ENCODE measurements at places on chromosomes 5 and 9.

DNA sequence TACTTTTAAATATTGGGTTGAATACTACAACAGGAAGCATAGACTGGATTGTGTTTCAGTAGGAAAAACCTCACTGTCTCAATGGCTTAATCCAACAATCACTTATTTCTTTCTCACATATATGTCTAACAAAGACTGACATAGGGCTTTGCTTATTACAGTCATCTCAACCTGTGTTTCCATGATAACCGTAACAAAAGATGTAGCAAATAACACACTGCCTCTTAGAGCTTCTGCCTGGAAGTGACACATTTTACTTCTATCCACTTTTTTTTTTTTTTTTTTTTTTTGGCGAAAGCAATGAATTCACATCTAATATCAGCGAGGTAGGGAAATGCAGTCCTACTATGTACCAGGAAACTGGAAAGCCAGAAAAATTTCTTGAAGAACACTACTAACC is 204.9 kb upstream of the CDKN2B start:
- no peak for DNase-seq

DNA sequence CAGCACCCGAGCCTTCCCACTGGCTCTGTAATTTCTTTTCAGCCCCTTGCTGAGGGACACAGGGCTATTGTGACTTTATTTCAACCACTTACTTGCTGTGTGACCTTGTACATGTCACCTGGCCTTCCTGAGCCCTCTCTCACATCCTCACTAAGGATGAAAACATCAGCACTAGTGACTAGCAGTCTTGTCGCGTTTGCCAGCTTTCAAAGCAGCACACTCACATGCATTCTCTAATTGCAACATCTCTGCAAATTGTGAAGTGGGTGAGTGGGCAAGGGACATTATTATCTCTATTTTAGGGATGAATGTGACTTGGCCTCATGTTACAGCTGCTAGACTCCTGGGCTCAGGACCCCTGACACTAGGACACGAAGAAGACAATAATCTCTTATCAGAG is 144.5 kb downstream of the SEC61B start:
- DNase-seq = no peak

- DNase-seq = peak; percentile 37
These were observed 2.5 kb upstream of the DBH start for GRCh38 chr9:133633681-133634080.

DNA sequence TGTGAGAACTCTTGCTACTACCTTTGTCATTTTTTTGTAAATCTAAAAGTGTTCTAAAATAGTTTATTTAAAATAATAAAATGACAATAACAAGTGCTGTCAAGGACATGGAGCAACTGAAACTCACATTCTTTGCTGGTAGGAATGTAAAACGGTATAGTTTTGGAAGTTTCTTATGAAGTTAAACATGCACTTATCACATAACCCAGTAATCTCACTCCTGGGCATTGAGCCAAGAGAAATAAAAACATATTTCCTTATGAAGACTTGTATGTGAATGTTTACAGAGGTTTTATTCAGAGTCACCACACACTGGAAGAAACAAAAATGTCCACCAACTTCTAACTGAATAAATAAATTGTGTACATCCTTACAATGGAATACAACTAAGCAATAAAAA is 46.0 kb upstream of the COL15A1 start:
- no peak for DNase-seq

DNA sequence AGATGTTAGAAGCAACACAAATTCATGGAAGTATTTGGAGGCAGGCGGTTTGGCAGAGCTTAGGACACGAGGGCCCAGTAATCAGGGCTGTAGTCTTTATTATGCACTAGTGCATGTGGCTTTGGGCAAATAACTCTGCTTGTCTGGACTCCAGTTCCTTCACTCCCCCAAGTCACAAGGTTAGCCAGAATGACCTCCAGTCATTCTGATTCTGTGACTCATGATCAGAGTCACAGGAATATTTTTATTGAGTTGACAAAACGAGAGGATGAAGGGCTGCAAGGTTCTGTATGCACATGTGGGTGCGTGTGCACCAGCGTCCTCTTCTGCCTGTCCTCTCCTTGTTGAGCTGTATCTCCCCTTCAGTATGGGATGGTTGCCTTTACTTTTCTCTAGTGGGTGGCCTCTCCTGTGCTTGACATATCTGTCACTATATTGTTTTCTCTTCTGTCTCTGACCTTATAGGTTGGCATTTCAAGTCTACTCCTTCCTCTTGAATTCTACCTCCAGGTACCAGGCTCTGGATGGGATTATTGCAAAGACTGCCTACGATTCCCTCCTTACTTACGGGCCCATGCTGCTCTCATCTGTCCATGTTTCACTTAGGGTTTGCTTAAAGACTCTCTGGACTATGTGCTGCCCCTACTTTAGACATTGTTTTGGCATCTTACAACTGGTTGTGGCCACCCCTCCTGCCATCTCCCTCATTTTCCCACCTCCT is 94.6 kb downstream of the KDM4C start:
- DNase-seq = no peak

DNA sequence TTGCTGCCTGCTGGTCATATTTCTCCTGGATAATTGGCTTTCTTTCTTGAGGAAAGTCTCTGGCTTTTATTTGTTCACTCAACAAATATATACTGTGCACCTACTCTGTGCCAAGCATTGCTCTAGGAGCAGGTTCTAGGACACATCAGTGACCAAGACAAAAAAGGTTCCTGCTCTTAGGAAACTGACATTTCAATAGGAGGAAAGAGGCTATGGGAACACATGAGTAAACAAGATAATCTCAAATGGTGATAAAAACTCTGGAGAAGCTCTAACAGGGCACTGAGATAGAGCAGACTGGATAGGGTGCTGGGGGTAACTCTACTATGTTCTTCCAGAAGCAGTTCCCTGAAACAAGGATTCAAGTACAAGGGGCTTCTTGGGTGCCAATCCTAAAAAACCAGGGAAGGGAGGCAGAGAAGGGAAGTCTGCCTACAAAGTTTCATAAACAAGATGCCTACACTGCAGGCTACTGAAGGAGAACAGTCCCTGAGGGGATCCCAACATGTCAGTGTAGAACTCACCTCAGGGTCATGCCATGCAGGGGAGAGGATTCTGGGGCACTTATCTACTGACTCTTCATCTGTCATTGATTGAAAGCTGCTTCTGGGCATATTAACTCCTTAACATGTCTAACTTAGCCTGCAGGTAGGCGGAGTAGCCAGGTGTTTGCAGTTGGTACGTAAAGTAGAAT is 181.3 kb downstream of the GRIA1 start:
- no peak for DNase-seq

DNA sequence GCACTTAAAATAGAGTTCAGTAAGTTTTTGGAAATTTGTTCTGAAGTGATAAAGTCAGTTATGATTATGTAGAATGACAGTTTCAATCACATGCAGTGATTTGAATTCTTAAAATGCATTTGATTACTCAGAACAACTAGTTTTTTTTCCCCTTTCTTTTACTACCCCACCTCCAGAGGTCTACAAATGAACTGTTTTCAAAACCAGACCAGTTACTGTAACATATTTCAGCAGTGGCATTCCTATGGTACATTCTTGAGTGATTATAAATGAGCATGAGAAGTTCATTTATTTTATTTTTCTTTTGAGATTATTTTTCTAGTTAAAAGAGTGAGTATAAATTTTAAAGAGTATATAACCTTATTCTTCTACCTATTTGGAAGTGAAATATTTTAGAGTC is 71.6 kb downstream of the NNT start:
- DNase-seq = no peak

- DNase-seq = no peak
These were observed 42.5 kb downstream of the ADAM19 start for GRCh38 chr5:157533011-157533481.

- DNase-seq = no peak
These were observed 30.0 kb downstream of the ZNF366 start for GRCh38 chr5:72477176-72477575.

DNA sequence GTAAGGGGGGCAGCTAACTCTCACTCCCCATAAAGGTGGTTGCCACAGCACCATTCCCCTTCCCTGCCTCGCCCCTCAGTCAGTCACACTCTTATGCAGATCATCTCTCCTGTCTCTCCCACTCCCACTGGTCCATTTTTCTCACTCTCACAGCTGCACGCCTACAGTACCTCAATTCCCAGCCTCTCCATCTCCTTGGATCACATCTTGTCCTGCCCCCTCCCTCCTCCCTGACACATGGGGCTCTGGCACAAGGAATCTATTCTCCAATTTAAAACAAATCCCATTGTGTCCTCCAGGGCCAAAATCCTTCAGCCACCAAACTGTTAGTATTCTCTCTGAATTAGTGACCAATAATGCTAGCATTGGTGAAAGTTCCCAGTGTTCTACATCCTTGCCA is 114.4 kb downstream of the AUH start:
- DNase-seq = no peak

DNA sequence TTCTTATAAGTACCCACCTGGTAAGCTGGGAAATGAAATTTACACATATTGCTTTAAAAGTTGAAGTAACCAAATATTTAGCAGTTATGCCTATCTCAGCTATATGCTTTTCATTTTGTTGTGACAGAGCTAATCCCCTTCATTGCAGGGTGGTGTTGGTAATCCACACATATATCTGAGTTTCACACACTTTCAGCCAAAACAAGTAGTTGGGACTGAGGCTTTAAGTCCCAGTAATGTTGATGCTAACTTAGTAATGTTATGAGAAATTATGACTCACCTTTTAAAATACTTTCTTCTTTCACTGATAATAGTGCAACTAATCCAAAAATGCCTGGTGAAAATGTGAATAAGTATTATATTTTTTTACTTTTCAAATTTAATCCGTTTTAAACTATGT is 19.2 kb upstream of the RICTOR start:
- DNase-seq = no peak

GRCh38 chr5:75616971-75617621 is 5.8 kb downstream of the ANKDD1B start:
- DNase-seq = no peak

DNA sequence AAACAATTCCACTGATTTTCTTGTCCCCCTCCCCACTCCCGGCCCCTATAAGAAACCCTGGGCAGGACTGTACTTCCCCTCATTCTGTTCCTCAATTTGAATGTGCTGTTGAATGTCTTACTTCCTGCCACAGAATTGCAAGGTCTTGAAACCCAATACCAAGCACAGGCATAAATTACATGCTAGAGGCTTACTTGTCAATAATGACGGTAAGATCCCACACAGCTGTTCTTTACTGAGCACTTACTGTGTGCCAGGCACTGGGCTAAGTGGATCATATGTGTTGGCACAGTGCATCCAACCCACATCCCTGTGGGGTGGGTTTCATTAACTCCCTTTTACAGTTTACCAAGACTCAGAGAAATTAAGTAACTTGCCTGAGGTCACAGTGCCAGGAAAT is 63.4 kb downstream of the MVB12B start:
- DNase-seq = no peak

GRCh38 chr5:57450991-57451876 is 31.4 kb downstream of the ACTBL2 start:
- DNase-seq = no peak

DNA sequence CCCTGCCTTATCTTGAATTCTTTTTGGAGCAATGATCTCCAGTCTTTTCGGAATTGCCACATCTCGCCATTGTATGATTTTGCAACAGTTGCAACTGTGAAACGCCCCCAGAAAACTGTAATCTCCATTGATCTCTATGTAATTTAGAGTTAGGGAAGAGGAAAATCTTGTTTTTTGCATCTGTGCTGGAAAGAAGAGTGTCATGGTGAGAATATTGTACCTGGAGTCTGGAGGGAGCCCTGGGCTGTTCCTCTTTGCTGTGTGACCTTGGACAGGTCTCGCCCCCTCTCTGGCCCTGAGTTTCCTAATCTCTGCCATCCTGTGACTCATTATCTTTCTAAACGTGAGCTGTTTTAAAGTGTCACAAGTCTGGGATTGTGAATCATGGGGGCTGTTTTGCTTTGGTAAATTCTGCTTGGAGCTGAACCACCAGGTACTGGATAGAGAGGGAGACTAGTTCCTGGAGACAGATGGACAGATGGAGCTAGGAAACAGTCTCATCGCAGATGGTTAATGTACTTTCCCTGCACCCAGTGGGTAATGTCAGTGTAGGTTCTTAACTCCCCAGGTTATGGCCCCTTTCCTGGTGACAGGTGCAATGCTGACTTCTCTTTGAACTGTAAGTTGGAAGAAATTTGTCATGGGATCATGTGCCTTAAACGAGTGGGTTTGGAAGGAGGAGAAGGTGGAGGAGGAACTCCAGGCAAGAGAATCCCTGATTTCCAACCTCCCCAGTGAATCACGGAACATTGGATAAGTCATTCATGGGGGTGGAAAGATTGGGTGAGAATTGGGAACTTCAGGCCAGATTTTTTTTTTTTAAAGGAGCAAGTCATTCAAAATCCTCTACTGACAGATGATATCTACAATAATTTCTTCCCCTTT is 19.6 kb downstream of the PPARGC1B start:
- no peak for DNase-seq

DNA sequence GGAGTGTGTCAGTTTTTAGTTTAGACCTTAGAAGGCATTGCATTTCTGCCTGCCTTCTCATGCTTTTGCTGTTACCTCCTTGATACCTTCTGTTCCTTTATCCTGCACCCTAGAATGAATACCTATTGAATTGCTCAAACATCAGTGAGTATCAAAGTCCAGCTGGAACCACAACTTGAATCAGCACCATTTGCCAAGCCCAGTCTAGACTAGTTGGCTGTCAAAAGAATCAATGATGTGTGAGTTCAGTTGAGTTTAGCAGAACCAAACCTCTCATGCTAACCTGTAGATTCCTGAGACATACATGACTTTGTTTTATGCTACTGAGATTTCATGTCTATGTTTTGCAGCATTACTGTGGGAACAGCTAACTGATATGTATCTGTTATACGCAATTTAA is 116.6 kb downstream of the FAM170A start:
- DNase-seq = no peak

DNA sequence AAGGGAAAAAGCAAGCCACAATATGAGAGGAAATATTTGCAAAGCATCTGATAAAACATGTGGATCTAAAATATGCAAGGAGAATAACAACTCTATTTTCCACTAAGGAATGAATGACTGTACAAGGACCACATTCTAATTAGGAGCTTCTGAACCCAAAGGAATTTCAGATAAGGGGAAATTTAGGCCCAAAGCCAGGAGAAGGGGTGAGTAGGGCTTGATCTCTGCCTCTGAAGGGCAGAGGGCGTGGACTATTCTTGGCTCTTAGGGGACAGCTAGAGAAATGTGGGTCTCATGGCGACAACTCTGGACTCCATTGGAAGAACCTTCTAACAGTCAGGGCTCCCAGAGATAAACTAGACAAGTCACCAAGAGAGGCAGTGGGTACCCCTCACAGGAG is 132.7 kb upstream of the GABRP start:
- no peak for DNase-seq

DNA sequence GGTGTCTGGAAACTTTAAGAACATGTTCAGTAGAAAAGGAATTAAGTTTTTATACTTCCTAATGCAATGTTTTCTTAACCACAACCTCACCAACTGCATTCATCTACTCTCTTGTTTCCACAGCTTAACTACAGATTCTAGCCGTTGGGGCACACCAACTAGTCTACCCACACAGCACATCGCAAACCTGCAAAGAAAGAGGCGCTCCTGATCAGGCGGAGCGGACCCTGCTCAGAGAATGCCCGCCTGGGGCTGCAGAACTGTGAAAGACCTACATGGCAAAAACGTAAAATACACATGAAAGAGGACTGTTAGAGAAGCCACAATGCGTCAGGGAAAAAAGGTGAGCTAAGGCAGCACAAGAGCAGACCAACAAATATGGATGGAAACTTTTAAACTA is 75.4 kb upstream of the RAPGEF6 start:
- DNase-seq = no peak
